Ureter (tissue), 1 donor: ENCODE measurements at places on chromosomes 4 and X. TPM values are rescaled to one million over a fixed set of nuclear protein-coding genes. Genes with fewer than 3 reads are reported as not detected.

GRCh38 chr4:80058740-80059139, 14.3 kb downstream of the ANTXR2 start:
- DNase-seq, result no peak

- DNase-seq, result no peak
Observed at GRCh38 chr4:157806184-157806583, 366.6 kb downstream of the GASK1B start.

DNA sequence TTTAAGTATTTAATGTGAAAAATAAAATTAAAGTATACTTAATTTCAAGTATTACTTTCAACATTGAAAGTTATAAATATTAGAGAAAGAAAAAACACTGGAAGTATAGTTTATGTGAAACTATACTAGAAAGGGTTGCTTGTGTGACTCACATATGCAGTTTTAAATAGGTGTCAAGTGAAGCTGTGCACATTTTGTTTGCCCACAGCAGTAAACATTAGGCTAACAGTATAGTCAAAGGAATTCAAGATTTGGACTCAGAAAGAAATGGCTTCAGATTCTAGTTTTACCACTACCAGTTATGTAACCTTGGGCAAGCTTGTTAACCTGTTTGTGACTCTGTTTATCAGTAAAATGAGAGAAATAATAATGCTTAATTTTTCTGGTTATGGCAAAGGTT, 148.2 kb downstream of the FAM47B start:
- DNase-seq, result no peak

DNA sequence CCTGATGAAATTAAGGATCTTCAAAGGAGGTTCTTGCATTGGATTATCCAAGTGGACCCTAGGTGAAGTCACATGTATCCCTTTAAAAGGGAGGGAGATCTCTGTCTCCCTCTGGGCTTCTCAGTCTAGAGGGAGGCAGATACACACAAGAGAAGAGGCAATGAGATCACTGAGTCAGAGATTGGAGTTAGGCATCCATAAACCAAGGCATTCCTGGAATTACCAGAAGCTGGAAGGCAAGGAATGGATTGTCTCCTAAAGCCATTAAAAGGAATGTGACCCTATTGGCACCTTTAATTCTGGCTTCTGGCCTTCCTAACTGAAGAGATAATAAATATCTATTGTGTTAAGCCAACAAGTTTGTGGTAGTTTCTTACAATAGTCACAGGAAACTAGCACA, 383.2 kb downstream of the PACRGL start:
- DNase-seq, result no peak

GRCh38 chr4:77629885-77630284, 24.3 kb downstream of the CXCL13 start:
- no peak for DNase-seq

- DNase-seq, result no peak
Observed at GRCh38 chrX:43551590-43551989, 104.5 kb upstream of the MAOA start.

GRCh38 chrX:100643956-100644860, at the start of gene SRPX2:
SRPX2 (plus strand) TSS chrX:100644199; CDS start chrX:100646323, 2,124 bp downstream.
- DNase-seq, result peak; percentile 58

GRCh38 chr4:159240687-159241086, 137.8 kb downstream of the RAPGEF2 start:
- no peak for DNase-seq

DNA sequence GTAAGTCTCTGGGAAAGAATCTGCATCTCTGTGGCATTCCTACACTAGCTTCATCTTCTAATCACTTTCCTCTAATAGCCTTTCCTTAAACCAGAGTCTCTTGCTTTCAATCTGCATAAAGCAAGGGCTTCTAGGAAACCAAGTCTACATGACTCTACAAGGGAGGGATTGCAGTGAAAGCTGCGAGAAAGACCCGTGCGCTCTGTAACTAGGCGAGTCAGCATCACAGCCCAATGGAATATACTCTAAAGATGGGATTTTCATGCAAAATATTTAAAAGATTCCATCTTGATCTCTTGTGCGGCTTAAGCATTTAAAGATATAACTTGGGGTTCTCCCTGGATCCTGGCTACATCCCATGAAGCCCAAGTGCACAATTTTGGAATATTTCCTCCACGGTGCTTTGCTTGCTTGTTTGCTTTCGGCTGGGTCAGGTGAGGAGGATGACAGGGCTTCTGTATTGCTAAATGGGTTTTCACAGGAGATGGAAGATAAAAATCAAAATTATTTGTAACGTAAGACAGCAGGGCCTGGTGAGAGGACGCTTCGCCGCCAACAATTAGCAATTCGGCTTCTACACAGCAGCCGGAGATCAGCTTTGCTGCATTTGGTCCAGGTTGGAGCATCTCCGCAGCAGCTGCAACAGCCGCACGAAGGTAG, 687 bp upstream of the GRIA2 start:
- DNase-seq, result no peak

GRCh38 chr4:178136736-178137345, 694.6 kb upstream of the AGA start:
- DNase-seq, result no peak

DNA sequence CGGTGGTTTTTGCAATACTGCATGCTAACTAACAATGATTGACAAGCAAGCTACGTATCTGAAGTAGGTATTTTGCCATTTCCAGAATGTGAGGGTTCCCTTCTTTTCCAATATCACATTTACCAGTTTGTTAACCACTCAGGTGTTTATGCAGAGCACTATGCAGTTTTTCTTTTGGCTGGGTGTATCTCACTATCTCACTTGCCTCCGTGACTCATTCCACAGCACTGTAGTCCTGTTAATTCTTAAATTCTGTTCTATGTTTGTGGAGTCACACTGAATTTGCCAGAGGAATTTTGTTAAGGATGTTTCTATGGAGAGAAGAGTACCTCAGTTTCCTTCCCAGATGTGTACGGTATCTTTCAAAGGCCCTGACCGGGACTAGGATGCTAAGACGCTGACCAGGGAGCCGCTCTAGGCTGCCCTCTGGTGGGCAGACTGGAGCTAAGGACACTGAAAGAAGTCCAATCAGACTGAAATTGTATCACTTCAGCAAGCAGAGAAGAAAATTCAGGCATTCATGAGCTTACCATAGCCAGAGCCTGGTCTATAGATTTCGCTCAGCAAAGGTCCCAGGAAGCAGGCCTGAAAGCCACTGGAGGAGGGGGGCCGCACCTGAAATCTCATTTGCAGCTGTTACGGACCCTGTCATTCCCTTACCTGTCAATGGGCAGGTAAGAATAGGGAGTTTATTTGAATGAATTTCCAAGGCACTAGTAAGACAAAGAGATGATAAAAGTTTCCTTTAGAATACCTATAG, 388.4 kb upstream of the SPOCK3 start:
- peak; percentile 44 for DNase-seq

GRCh38 chr4:185290018-185290607, 80.7 kb downstream of the SNX25 start:
- no peak for DNase-seq

The IL3RA gene
- total RNA-seq, result 7.4 TPM

The NUP62CL gene
- 2.7 TPM for total RNA-seq

The SPANXB1 gene
- not detected for total RNA-seq

The PDCL2 gene
- not detected for total RNA-seq

The EVC gene
- 24.1 TPM for total RNA-seq
